Posterior vena cava (tissue), 2 donors: ENCODE measurements at places on chromosomes 16 and 17. TPM values are rescaled to one million over a fixed set of nuclear protein-coding genes. Genes with fewer than 3 reads are reported as not detected.

GRCh38 chr16:70805787-70806186 is 4.8 kb upstream of the VAC14 start:
- no peak for DNase-seq

Gene DHRS7C
- total RNA-seq: not detected

Gene GAST
- total RNA-seq: not detected

Gene CETP
- total RNA-seq: not detected

DNA sequence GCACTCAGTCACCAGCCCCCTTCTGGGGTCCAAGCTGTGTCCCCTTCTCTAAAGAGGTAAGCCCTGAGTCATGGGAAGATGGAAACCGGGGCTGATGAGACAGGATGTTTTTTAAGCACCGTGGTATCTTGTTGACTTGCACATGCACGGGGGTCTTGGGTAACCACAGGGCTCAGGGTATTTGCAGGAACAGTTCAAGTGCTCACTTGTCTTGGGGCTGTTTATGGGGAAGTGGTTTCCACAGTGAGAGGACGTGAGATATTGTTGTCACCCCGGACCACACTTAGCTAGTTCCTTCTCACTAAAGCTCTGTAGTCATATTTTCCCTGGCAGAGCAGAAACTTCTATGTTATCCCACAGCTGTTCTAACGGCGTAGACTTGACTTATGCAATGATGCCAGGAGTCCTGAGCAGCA is 7.7 kb downstream of the CCL3L1 start:
- DNase-seq: peak; percentile 70

- no peak for DNase-seq
Measured at GRCh38 chr16:9027070-9027799, 63.5 kb upstream of the USP7 start.

DNA sequence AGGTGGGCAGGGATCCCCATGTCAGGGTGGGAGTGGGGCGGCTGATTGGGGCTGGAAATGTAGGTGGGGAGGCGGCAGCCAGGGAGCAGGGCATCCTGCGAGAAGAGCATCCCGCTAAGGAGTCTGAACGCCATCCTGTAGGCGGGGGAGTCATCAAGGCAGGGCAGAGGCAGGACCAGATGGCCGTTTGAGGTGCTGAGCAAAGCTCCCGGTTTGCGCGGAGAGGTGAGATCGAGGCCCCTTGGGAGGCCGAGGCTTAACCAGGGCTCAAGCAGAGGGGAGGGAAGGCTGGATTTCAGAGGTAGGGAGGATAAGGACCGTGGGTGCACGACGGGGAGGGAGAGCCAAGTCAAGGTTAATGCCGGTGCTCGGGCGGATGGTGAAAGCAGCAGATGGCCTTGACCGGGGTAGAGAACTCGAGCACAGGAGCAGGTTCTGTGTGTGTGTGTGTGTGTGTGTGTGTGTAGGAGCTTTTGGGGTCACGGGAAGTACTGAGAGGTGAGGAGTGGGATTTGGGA is 472 bp upstream of the NME2 start:
- DNase-seq: no peak

Gene GUCY2D
- total RNA-seq: not detected

Gene CLEC3A
- not detected for total RNA-seq

GRCh38 chr17:5707482-5707881 is 123.2 kb upstream of the NLRP1 start:
- no peak for DNase-seq

- peak; percentile 85 for DNase-seq
Measured at GRCh38 chr17:512926-513325, 160.3 kb upstream of the RPH3AL start.

Gene HSD17B1
- total RNA-seq: 1.2 TPM

GRCh38 chr17:71681427-71682173 is 439.2 kb upstream of the SOX9 start:
- DNase-seq: no peak

Gene PPP1R27
- not detected for total RNA-seq

DNA sequence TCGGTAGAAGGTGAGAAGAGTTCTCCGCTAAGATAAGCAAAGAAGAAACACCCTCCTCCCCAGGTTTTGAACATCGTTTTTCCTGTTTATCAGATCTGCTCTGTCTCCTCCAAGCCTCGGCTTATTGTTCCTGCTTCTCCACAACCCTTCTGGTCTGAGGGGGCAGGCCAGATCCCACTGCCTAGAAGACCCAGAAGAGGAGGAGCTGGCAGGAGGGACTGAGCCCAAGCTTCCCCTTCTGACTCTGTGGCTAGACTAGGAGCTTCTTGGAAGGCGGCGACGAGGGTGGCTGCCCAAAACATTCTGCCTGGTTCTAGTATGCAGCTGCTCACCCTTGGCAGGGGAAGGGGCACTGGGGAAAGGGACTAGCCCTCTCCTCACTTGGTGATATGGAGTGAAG is 5.2 kb upstream of the HOXB5 start:
- DNase-seq: no peak

GRCh38 chr16:68332411-68333121 is 21.7 kb downstream of the PRMT7 start:
- DNase-seq: no peak

- DNase-seq: peak; percentile 82
Measured at GRCh38 chr16:48537275-48537674, 72.7 kb downstream of the N4BP1 start.

DNA sequence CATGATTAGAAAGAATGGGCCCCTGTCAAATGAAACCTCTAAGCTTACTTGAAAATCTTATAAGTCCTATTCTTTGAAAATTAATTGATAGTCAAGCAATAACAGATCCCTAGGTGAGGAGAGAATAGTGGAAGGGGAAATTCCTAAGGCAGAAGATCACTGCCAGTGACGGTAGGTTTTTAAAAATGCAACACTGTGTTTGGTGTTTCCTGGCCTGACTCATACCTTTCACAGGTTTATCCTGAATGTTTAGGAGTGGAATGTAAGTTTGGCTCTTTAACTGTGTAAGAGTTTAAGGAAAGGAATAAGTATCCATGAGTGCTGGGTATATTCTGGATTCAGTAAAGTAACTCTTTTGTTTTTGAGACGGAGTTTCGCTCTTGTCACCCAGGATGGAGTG is 23.8 kb downstream of the HAPSTR1 start:
- no peak for DNase-seq

GRCh38 chr17:73170324-73170723 is 5.5 kb downstream of the SSTR2 start:
- DNase-seq: no peak

GRCh38 chr16:74591876-74592650 is 14.9 kb downstream of the GLG1 start:
- no peak for DNase-seq

GRCh38 chr17:77496831-77497577 is 356.2 kb downstream of the SEC14L1 start:
- peak; percentile 66 for DNase-seq

DNA sequence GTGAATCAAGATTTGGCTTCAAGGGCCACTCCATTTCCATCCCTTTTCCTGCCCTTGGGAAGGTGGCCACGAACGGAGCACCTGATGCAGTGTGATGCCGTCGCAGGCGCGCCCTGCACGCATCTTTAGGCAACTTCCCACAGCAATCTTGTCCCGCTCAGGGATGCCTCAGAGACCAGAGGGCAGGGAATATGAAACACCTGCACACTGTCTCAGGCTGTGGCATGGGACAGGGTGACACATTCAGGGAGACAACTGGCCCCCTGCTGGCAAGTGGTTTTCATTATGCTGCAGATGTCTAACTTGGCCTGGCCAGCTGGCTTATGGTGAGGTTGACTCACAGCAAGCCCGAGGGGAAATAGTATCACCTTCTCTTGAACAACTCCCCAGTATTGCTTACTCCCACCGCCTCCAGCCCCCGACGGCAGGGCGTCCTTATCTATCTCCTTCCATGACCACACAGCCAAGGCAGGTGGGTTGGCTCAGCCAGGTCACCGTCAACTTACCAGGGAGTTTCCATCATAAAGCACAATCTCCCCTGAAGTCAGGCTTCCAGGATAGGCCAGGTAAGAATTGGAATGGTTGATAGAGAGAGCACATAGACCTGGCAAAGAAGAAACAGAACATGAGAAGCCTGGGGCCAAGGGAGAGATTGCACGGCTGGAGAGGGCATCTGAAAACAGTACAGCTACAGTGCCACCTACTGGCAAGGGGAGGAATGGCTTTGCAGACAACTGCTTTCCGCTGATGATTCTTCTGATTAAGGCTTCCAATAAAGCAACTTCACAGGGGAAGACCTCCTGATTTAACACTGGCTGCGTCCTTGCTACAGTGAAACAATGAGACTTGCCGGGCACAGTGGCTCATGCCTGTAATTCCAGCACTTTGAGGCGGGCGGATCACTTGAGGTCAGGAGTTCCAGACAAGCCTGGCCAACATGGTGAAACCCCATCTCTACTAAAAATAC is 21.1 kb downstream of the WIPI1 start:
- no peak for DNase-seq

GRCh38 chr16:23500212-23500861 is 10.0 kb downstream of the GGA2 start:
- peak; percentile 60 for DNase-seq

GRCh38 chr17:77404812-77405581 is 264.2 kb downstream of the SEC14L1 start:
- peak; percentile 91 for DNase-seq

Gene PRSS36
- total RNA-seq: 2.9 TPM

Gene SPATA22
- 0.24 TPM for total RNA-seq

Gene GSDMA
- total RNA-seq: 0.19 TPM

GRCh38 chr16:500709-501108 is 26.8 kb upstream of the CAPN15 start:
- no peak for DNase-seq

DNA sequence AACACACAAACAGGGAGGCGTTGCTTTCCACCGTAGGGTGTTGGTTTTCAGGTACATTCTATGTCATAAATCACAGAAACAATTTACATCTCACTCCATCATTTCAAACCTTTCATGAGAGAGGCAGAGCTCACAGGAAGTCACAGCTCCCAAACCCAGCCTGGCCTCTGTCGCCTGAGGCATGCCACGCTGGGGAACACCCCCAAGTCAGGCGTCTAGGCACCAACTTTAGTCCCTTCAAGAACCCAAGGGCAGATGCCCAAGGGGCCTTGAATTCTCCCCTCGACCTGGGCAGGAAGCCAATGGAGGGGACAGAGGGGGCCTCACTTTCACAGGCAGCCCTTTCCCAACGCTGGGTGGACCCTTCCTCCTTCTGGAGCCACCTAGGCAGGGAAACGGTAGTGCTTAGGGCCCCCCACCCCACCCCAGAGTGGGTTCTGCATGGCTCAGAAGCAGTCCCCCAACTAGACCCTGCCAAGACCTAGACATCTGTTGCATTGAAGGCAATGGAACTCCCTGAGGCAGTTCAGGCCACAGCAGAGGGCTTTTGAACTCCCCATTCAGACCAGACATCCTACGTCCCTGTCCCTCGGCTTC is 10.6 kb downstream of the TBX4 start:
- no peak for DNase-seq
